AG04449 (cell line): ENCODE measurements at places on chromosomes 4 and X.

DNA sequence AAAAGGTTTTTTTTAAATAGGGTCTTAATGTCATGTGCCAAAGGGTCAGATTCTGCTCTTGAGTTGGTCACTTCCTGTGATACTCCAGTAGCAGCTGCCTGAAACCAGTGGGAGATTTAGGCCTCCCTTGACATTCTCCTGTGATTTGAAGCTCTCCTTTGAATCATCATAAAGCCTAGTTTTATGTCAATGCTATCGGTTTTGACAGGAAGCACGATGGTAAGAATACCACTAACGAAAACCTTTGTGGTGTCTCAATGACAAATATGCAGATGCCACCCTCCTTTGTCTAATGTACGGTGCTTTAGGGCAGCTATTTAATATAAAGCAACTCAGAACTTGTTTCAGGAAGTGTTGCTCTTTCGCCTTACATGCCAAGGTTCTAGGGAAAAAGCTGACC, 44.2 kb downstream of the CCNI start:
- no peak for DNase-seq

GRCh38 chr4:161260819-161261218, 903.0 kb downstream of the FSTL5 start:
- no peak for DNase-seq

DNA sequence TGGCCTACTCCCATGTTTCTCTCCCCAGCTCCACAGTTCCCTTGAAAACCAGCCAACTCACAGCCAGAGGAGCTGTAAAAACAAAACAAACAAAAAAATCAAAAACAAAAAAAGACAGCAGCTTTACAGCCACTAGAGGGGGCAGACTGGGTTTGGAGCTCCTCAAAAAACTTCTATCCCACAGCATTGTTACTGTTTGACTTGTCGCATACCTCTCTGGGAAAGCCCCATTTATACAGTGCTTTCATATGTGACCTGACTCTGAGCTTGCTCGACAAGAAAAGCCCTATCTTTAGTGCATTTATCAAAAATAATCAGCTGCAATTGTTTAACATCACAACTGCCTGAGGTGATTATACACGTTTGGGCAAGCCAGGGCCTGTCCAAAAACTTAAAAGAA, 21.6 kb downstream of the TSPAN6 start:
- DNase-seq = no peak

DNA sequence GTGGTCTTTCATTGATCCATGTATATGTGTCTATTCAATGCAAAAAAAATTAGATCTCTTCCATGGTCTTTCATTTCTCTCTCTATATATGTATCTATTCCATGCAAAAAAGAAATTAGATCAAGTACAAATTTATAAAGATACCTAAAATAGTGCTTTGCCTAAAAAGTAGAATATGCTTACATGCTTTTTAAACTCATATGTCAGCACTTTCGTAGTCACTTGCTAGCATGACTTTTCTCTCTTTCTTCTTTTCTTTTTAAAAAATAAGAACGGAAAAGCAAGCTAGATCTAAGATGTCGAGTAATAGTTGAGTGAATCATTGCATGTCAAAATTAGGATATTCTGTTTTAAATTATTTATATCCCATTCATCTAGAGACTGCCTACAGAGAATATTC, 50.9 kb downstream of the PKD2 start:
- DNase-seq = no peak

DNA sequence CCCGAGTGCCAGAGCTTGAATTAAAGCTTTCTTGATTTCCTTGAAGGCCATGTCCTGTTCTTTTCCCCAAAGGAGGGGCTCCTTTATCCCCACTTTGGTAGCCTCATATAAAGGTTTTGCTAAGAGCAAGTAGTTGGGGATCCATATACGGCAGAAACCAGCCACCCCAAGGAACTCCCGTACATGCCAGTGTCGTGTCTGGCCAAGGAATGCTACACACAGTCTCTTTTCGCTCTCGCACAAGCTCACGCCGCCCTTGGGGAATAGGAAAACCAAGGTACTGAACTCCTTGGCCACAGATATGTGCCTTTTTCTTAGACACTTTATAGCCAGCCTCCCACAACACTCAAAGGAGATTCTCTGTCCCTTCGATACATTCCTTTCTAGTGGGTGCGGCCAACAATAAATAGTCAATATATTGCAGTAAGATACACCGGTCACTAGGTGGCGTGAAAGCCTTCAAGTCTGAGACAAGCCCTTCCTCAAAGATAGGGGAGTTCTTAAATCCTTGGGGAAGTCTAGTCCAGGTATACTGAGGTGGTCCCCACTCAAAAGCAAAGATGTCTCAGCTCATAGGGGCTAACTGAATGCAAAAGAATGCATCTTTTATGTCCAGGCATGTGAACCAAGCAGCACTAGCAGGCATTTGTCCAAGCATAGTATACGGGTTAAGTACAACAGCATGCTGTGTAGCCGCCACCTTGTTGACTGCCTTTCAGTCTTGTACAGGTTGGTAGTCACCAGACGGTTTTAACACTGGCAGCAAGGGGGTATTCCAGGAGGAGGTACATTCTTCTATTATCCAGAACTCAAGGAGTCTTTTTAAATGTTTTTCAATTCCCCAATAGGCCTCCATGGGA, 57.8 kb upstream of the XAGE1B start:
- no peak for DNase-seq

DNA sequence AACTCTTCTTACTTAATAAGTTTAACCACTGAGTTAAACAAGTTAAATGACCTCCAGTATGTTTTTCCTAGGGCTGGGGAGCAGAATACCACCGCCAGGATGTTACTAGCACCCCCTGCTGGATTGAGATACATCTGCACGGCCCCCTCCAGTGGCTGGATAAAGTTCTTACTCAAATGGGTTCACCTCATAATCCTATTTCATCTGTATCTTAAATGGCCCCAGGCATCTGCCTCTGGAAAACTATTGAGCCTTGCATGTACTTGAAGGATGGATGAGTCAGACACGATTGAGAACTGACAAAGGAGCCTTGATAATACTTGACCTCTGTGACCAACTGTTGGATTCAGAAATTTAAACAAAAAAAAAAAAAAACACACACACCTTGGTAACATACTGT, 61.5 kb upstream of the MMAA start:
- no peak for DNase-seq

DNA sequence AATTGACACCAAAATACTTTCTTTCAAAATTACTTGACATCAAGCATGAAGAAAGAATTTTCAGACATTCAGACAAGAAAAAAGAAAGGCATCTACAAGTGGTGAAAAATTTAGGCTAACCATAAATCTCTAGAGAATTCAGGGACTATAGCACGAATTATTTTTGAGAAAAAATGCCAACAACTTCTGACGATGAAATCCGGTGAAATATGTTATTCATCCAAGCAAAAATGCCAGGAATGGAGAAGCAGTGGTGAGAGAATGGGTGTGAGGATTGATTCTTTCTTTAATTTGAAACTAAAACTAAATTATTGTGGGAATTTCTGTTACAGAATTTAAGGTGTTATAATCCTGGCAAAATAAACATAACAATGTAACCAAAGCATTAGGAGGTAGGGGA, 69.4 kb upstream of the SORBS2 start:
- DNase-seq = no peak

DNA sequence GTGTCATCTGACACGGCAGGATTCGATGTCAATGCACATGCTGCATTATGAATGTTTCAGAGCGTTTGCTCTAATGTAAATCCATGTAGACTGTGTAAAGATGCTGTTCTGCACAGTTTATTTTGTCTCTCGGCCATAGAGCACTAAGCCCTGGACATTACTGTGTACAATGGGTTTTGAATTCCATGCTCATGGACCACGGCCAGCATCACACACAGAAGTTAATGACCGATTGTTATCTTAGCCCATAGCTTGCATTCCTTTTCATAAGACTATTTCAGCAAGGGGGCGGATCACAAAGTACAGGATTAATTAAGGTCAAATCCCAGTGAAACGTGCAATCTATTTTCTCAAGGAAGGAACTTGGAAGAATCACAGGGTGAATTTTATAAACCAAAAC, 286.1 kb upstream of the TENM3 start:
- peak; percentile 78 for DNase-seq

- no peak for DNase-seq
These were observed 37.0 kb upstream of the CD99L2 start for GRCh38 chrX:150935467-150935866.

DNA sequence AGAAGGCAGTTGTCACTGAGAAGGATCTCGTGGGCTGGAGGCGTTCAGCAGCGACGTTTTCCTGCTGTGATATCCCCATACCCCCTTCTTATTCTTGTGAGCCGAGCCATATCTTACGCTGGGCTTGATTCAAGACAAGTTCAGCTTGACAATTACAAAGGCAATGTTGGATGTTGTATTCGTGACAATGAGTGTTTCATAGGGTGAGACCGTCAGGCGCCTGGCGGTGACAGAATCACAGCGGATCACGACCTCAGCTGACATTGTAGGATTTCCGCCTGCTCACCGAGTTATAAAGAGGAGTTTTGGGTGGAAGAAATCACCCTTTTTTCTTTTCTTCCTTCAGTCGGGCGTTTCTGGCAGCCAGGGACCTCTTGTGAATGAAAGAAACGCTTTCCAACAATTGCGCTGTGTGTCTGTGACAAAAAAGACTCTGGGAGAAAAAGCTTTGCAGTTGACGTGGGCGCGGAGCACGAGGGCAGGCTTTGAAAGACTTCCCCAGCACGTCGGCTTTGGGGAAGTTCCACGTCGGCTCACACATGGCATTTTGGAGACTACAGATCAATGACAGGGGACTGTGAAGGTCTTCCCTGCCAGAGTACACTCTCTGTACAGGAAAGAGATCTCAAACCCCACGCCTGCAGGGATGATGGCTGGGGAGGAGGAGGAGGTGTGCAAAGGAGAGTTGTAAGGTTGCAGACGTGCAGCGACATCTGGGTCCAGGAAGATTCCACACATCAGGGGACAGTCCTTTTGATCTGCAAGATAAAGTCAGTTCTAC, 135.4 kb downstream of the CRLF2 start:
- no peak for DNase-seq

DNA sequence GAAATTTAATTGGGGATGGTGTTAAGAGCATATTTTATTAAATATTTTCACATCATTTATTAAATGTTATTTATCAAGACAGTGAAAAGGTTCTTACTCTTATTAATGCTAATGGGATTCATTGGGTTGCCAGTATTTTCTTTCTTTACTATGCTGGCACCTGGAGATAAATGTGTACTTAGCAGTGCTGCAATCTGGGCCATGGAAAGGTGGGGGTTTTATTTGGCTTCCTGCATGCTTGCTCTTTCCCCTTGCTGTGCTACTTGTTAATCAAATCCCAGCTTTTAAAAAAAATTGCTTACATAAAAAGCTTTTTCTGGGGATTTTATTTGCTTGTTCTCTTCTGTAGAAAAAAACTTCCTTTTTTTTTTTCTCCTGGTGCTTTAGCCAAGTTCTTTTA, 48.3 kb downstream of the ZAR1 start:
- DNase-seq = no peak

- DNase-seq = no peak
These were observed 160.2 kb upstream of the IGFBP7 start for GRCh38 chr4:57270346-57270745.

DNA sequence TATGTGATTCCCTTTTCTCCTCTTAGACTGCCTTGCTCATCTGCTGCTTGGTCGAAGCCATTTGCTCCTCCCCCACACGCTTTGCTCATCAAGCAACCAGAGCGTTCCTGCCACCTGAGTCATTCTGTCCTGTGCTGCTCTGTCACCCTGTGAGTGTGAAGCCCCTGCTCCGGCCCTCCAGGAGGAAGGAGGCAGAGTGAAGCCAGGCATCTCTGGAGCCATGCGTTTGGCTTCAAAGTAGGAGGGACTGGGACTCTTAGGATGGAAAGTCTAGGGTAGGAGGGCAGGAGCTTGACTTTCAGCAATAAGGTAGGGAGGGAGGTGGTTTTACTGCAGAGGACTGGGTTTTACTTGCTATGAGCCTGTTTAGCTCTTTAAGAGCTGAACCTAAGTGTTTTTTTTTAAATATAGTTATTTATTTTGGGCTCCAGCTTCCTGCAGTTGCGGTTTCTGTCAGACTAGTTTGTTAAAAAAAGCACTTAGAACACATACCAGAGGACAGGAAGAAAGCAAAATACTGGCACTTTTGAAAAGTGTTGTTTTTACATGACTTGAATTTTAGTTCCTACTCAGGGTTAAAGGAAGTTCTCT, 63.6 kb downstream of the SPINK2 start:
- peak; percentile 53 for DNase-seq
